Caco-2 (cell line): ENCODE measurements at places on chromosomes 5 and 9.

DNA sequence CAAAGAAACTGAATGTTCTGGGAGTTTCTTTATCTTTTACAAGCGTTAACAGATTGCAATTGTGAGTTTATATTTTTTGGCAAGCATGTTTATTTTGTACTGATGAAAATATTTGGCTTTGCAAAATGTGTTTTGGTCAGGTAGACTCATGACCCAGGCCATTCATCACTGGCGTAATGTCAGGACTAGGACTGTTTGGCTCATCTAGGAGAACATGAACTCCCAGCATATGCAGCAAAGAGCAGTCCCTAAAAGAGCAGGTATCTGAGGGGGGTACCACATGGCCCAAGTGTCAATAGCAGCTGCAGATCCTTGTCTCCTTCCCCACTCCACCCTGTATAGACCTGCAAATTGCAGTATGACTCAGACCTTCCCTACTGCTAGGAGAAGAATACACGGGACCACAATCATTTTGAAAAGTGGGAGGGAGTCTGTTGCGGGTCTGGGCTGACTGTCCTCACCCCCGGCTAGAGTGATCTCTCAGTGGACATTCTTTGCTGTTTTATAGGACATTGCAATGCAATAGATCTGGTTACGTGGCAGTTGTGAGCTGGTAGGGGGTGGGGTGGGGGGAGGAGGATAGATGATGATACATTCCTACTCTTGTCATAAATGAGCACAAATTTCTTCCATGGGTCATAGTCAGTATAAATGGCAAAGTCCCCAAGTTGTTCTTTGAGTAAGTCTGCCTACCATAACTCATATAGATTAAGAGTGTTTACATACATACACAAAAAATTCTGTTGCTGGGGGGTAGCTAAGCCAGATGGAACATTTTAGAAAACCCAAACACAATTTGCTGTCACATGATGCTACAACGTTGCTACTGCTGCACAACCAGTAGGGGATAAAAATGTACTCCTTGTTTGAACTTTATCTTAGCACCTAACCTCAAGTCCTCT lies 20.8 kb upstream of the SNCAIP start:
- no peak for DNase-seq
- H3K4me3 ChIP-seq: no peak overlapping the region
- H3K36me3 ChIP-seq: no peaks in the 10 kb centered on the region
- H3K27ac ChIP-seq: no peak overlapping the region

- no peak overlapping the region for H3K4me3 ChIP-seq
- H3K36me3 ChIP-seq: no peaks in the 10 kb centered on the region
- no peak for DNase-seq
- H3K27ac ChIP-seq: no peak overlapping the region
Observed at GRCh38 chr9:105864248-105864898, 170.0 kb downstream of the TMEM38B start.

- no peak for DNase-seq
- peaks cover 24% of the 10 kb centered on the region for H3K4me1 ChIP-seq
- H3K27ac ChIP-seq: no peak overlapping the region
- H3K27me3 ChIP-seq: no peaks in the 10 kb centered on the region
- no peaks in the 10 kb centered on the region for H3K36me3 ChIP-seq
- no peak overlapping the region for H3K4me3 ChIP-seq
Observed at GRCh38 chr5:173890195-173890991, 2.2 kb downstream of the CPEB4 start.

DNA sequence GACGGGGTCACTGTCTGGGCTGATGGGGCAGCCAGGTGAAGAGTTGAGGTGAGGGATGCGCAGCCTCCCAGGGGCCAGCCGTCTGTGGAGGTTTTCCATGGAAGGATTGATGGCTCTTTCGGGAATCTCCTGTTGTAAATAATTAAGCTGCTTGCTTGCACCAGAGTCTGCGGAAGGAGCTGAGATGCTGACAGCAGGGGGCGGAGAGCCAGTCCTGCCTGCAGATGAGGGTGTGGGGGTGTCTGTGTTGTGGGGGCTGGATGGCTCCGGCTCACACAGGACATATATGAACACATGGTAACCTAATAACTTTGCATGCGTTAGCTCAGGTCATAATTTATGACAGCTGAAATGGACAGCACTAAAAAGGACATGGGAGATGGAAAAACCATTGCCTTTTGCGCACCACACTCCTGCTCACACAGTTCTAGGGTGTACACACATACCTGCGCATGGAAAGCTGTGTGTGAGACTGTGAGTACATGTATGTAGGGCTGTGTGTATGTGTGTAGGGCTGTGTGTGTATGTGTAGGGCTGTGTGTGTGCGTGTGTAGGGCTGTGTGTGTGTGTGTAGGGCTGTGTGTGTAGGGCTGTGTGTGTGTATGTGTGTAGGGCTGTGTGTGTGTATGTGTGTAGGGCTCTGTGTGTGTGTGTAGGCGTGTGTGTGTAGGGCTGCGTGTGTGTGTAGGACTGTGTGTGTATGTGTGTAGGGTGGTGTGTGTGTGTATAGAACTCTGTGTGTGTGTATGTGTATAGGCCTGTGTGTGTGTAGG lies 36.8 kb upstream of the SEMA4D start:
- no peak overlapping the region for H3K4me3 ChIP-seq
- no peaks in the 10 kb centered on the region for H3K27me3 ChIP-seq
- H3K4me1 ChIP-seq: 0 out of 2 replicates have a peak, but pooled peaks cover 3% of the 10 kb centered on the region
- H3K36me3 ChIP-seq: no peaks in the 10 kb centered on the region
- H3K27ac ChIP-seq: no peak overlapping the region

- no peaks in the 10 kb centered on the region for H3K4me1 ChIP-seq
- no peak overlapping the region for H3K27ac ChIP-seq
- H3K36me3 ChIP-seq: no peaks in the 10 kb centered on the region; the same call in none of the 2 replicates
- DNase-seq: no peak
Observed at GRCh38 chr5:180563994-180564393, 27.3 kb downstream of the SCGB3A1 start.

DNA sequence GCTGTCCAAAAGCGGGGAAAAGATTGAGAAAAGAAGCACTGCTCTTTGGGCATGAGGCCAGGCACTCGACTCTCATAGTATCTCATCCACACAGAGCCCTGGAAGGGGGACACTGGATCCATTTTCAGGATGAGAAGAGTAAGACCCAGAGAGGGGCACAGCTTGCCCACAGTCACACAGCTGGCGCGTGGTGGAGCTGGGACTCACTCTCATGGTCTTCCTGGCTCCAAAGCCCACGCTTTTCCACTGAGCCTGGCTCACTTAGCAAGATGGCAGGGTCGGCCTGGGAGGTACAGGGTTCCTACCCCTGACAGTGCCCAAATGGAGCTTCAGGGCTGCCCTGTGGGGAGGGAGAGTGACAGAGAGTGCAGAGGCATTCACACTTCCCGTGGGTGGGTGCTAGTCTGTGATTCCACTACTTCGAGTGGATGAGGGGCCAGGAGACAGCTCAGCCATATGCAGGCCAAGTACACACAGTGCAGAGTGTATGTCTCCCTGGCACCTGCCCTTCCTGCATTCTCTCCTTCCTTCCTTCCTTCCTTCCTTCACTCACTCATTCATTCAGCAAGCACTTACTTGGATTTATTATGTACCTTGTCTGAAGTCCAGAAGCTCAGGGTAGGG lies 18.3 kb upstream of the IGFBPL1 start:
- H3K27ac ChIP-seq: no peak overlapping the region
- peaks cover 24% of the 10 kb centered on the region for H3K4me1 ChIP-seq
- no peak for DNase-seq
- H3K36me3 ChIP-seq: no peaks in the 10 kb centered on the region
- no peaks in the 10 kb centered on the region for H3K27me3 ChIP-seq

DNA sequence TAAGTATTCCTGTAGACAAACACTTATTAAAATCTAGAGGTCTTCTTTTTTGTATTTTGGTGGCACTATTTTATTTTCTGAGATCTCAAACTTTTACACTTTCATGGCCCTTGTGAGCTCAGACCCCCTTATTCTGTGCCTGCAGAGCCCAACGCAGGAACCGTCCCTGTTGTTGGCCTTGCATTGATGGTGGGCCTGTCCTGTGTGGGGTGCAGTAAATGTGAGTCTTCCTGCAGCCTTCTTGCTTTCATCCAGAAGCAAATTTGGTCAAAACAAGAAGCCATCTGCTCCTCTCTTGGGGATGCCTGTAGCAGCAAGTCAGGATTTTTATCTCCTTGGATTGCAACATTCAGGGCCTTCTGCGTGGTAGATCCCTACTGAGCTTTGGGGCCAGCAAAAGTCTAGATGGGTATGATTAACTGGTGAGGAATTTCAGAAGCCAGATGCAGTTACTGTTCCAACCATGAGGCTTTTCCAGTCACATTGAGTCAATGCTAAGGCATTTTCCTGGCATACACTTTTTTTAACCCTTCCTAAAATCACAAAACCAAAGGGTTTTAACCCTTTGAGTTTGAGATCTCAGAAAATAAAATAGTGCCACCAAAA lies 31.7 kb downstream of the BASP1 start:
- H3K27me3 ChIP-seq: no peaks in the 10 kb centered on the region
- H3K36me3 ChIP-seq: no peaks in the 10 kb centered on the region
- DNase-seq: peak; percentile 70
- H3K4me3 ChIP-seq: no peak overlapping the region
- H3K27ac ChIP-seq: peak overlapping the region; percentile 60
- H3K4me1 ChIP-seq: peaks cover 23% of the 10 kb centered on the region

DNA sequence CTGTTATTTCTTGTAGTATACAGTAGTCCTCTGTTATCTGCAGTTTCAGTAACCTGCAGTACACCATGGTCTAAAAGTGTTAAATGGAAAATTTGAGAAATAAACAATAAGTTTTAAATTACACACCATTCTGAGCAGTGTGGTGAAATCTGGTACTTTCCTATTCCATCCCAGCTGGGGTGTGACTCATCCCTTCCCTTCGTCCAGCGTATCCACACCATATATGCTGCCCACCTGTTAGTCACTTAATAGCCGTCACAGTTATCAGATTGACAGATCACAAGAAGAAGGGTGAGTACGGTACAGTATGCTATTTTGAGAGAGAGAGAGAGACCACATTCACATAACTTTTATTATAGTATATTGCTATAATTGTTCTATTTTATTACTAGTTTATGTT lies 28.9 kb downstream of the FAM151B start:
- H3K27me3 ChIP-seq: no peaks in the 10 kb centered on the region
- no peaks in the 10 kb centered on the region for H3K4me1 ChIP-seq
- H3K4me3 ChIP-seq: no peak overlapping the region

DNA sequence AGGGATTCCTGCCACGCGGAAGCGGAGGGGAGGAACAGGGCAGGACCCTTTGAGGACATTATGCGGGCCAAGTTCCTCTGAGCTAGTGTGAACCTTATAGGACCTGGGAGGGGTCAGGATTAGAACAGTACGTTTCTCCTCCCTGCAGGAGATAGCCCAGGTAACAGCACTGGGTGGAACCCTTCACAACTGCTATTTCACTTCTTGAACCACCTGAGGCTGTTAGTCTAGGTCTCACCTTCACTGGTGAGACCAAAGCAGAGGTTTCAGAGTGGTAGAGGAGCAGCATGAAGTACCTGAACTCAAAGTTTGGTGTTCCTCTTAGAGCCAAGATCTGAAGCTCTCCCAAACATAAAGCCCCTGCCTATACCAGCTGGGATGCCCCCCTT lies 832 bp downstream of the EIF4EBP3 start:
- peak overlapping the region; percentile 38 for H3K4me3 ChIP-seq
- H3K27ac ChIP-seq: peak overlapping the region; percentile 88
- peaks cover 13% of the 10 kb centered on the region for H3K4me1 ChIP-seq
- H3K27me3 ChIP-seq: no peaks in the 10 kb centered on the region
